Fibroblast of villous mesenchyme (primary cell): ENCODE measurements at places on chromosomes 3 and 15. TPM values are rescaled to one million over a fixed set of nuclear protein-coding genes. Genes with fewer than 3 reads are reported as not detected.

- no peak for DNase-seq
These were observed 6.0 kb downstream of the ADCY5 start for GRCh38 chr3:123442908-123443307.

- peak; percentile 95 for DNase-seq
These were observed 37.8 kb upstream of the BCL6 start for GRCh38 chr3:187783098-187783497.

Gene RYR3
- under 0.01 TPM in 1 of 2 replicates, not detected in the other for total RNA-seq

Gene C3orf20
- total RNA-seq, result under 0.01 TPM in 1 of 2 replicates, not detected in the other
